Activated effector memory CD4-positive, alpha-beta T cell treated with anti-CD3 and anti-CD28 coated beads, Interleukin-2, amount 50 U/mL, for 16 hours (primary cell): ENCODE measurements at places on chromosomes 1 and 21.

- DNase-seq = no peak
These were observed 1.1 kb downstream of the PLXNA2 start for GRCh38 chr1:208242941-208243526.

- DNase-seq = peak; percentile 65
These were observed 769 bp downstream of the NTPCR start for GRCh38 chr1:232951180-232951579.

DNA sequence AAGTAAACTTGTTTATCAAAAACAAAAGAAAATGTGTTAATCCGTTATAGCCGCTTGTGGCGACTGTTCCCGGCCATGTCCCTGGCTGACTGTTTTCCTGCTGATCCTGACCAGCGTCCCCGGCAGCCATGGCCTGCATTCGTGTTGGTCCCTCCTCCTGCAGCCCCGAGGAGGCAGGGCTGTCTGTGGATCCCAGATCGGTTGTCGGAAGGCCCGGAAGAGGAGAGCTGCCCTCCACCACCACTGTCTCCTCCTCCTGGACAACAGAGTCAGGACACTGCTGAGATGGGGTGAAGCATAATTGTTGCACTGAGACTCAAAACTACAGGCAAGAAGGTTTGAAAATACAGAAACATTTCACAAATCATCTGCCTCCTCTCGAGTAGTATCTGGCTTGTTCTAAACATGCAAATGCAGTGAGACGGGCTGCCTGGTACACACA, 3.6 kb upstream of the MXRA8 start:
- DNase-seq = no peak

DNA sequence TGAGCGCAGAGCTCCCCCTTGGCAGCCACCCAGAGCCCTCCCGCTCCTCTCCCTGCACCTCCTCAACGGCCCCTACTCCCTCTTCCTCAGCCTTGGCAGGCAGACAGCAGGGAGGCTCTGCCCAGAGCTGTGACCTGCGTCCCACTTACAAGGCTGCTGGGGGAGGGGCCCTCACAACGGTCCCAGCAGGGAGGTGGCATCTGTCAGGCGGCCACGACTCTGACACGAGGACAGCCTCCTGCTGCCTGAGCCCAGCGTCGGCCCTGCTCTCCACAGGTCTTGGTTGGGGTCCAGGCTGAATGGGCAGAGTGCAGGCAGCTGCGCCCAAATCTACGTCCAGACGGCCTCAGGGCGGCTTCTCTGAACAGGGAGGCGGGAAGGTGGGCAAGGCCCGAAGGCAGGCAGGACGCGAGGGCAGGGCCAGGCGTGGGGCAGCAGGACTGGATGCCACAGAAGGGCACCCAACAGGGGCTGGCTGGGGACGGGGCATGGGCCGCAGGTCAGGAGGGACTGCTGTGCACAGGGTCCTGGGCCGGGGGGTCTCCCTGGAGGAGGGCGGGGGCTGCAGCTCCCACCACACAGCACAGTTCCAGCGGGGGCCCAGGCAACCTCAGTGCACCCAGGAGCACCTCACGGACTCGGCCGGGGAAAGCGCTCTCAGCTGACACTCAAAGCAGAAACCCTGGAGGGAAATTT, 7.5 kb downstream of the SLC19A1 start:
- peak; percentile 62 for DNase-seq

GRCh38 chr1:67650061-67650460, 34.9 kb upstream of the GADD45A start:
- DNase-seq = no peak

GRCh38 chr1:22978299-22978698, 5.6 kb upstream of the LACTBL1 start:
- DNase-seq = no peak

GRCh38 chr21:32233055-32233546, 45.7 kb downstream of the MIS18A start:
- DNase-seq = no peak

- DNase-seq = no peak
These were observed 325.0 kb upstream of the ESRRG start for GRCh38 chr1:217048104-217048707.

DNA sequence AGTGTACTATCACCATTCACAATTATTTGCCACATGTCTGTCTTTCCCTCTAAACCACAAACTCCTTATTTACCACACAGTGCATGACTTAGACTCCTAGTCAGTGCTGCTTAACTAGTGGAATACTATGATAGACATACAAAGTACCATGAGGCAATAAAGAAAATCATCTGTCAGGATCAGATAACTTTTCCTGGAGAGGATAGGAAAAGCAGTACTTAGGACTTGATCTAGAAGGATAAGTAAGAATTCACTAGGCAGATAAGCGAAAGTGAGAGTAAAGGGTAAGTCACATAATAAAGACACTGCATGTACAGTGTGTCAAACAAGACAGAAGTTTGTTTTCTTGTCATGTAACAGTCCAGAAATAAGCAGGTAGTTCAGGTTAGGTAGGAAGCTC, 21.2 kb upstream of the TSPAN1 start:
- no peak for DNase-seq

GRCh38 chr1:185400052-185400451, 83.0 kb upstream of the IVNS1ABP start:
- DNase-seq = no peak

GRCh38 chr1:51622455-51622913, 5.6 kb downstream of the OSBPL9 start:
- DNase-seq = no peak

DNA sequence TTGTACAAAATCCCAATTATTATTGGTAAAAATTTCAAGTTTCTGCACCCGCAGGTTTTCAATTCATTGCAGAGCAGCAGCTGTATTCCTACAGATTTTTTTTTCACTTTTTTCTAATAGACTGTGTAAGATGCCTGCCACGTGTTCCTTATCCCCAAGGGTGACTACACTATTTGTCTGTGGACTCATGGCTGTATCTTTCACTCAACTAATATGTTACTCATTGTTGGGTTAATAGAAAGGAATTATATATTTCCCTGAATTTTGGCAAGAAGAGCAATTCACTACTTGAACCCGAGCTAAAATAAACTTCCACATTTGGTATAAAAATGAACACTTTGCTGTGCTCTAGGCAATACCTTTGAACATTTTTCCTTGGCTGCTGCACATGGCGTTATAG, 158.7 kb downstream of the NCAM2 start:
- no peak for DNase-seq

DNA sequence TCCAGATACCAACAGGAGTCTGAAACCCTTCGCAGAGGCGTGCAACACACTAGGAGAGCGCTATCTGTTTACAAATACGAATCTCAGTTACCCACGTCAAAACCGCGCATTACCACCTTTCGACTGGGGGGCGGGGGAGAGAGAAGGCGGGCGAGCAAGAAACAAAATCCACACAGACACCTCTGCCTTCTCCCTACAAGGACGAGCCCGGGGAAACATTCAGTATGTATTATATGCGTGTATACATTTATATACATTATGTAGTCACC, 722 bp downstream of the TUT4 start:
- peak; percentile 90 for DNase-seq

GRCh38 chr21:35084869-35085268, 35.8 kb upstream of the RUNX1 start:
- no peak for DNase-seq

- peak; percentile 88 for DNase-seq
These were observed 725 bp downstream of the MTFR1L start for GRCh38 chr1:25820247-25821111.

DNA sequence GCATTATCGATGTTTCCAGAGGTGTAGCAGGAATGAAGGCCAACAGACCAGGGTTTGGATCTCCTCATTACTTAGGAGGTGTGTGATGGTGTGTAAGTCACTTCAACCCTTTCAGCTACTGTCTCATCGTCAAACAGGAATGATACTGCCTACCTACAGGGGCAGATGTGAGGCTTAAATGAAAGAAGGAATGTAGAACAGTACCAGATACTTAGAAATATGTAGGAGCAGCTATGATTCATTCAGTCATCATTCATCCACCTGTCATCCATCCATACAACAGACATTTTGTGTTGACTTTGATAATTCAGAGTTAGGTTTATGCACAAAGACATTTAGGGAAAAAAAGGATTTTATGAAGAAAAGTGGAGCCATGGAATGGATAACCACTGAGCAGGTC, 486.9 kb upstream of the DAB1 start:
- DNase-seq = no peak

DNA sequence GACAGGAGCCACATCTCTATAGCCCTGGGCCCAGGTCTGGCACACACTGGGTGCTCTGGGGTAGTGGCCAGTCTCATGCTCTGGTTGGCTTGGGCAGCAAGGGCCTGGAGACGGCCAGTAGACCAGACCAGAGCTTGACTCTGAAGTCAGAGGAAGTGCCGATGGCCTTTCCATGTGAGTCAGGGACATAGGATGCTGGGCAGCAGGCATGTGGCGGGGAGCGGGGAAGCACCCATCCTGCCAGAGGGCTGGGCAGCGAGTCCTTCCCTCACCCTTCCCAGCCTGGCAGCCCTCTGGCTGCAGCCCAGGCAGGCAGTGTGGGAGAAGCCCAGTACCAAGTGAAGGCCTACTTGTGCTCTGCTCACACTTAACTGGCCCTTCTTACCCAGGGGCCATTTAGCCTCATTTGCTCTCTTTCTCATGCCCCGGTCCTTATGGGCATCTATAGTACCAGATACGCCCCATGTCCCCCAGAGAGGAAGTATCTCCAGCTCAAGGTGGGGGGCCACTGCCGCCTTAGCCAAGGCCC, 3.3 kb downstream of the GPR153 start:
- DNase-seq = no peak

GRCh38 chr1:17207966-17208418, 3.1 kb downstream of the PADI1 start:
- peak; percentile 72 for DNase-seq

DNA sequence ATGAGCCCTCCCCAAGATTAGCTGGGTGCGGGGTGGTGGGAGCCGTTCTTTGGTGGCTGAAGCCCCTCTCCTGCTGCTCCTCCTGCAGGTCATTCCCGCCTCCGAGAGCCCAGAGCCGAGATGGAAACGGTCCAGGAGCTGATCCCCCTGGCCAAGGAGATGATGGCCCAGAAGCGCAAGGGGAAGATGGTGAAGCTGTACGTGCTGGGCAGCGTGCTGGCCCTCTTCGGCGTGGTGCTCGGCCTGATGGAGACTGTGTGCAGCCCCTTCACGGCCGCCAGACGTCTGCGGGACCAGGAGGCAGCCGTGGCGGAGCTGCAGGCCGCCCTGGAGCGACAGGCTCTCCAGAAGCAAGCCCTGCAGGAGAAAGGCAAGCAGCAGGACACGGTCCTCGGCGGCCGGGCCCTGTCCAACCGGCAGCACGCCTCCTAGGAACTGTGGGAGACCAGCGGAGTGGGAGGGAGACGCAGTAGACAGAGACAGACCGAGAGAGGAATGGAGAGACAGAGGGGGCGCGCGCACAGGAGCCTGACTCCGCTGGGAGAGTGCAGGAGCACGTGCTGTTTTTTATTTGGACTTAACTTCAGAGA, 448 bp downstream of the G0S2 start:
- DNase-seq = no peak

- no peak for DNase-seq
These were observed 32.2 kb upstream of the UBE2U start for GRCh38 chr1:64171246-64171645.

GRCh38 chr1:19765623-19766022, 34.1 kb downstream of the TMCO4 start:
- peak; percentile 64 for DNase-seq

- no peak for DNase-seq
These were observed at the start of gene C4BPB for GRCh38 chr1:207088701-207089626. Gene C4BPB (plus strand): TSS chr1:207088860. CDS start chr1:207089532, 672 bp downstream.

- no peak for DNase-seq
These were observed 103.6 kb upstream of the GCLM start for GRCh38 chr1:94012708-94013366.

- peak; percentile 77 for DNase-seq
These were observed at the start of gene F11R for GRCh38 chr1:161020509-161021164. Gene F11R (minus strand): TSS chr1:161021152. CDS start chr1:161021073, 79 bp downstream.

GRCh38 chr1:228309326-228310067, 97.1 kb downstream of the TRIM11 start:
- peak; percentile 55 for DNase-seq

- no peak for DNase-seq
These were observed 31.8 kb downstream of the SLC2A1 start for GRCh38 chr1:42926879-42927242.

GRCh38 chr1:184379111-184379752, 7.6 kb upstream of the C1orf21 start:
- DNase-seq = no peak

- no peak for DNase-seq
These were observed 157.9 kb downstream of the PEX14 start for GRCh38 chr1:10632691-10633090.

DNA sequence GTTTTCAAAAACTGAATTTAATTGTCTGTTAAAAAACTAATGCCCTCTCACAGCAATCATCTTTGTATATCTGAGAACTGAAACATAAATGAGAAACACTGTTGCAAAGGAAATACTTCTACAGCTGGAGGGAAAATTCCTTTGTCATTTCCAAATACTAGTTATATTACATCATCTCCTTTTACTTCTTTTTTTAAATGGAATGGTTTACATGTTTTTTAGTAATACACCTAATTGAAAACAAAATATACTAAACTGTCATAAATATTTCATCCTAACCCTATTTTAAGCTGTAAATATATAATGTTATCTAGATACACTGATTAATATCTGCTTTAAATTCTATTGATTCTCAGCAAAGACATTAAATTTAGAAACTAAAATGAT, 19.1 kb downstream of the CDC42BPA start:
- no peak for DNase-seq

DNA sequence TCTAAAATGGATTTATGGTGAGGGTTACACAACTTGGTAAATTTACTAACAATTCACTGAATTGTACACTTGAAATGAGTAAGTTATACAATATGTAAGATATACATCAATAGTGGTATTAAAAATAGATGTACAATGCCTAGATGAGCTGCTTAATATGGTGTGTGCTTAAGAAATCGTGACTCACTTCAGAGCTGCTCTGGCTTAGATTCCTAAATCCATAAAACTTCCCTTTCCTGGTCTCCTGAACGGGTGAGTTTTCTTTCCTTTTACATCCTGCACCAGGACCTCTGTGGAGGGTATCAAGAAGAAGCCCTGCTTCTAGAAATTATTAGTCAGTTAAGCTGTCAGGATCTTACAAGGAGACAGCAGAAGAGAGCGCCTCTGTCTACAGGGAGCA, 30.4 kb downstream of the H3-3A start:
- DNase-seq = no peak

DNA sequence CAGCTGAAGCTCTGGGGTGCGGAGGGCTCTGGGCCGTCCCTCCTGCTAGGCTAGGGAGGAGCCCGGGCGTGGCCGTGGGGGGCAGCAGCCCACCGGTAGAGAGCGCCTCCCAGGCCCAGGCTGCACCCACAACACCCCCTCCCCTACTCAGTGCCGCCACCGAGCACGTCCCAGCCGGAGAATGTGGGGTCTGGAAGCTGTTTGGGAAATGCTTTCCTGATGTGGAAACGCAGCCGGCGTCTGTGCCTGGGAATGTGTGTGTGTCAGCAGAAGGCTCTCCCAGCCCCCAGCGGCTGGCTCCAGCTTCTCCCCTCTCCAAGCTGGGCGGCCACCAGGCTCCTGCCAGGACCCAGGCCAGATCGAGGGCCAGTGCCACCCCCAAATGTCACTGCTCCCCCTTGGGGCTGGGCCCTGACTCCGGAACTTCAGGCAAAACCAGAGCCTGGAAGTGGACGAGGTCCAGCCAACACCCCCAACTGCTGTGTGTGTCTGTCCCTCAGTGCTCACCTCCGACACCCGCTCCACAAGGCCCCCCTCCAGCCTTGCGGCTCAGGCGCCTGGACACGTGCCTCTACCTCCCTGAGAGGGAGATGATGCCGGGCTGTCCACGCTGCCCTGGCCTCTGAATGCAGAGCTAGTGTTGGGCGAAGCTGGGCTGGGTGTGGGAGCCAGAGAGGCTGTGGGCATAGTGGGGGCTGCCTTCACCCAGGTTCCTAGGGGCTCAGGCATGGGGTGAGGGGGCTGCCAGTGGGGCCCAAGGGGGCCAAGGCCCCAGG, 74.7 kb downstream of the MEGF6 start:
- no peak for DNase-seq

GRCh38 chr1:209023790-209024189, 559.7 kb upstream of the CAMK1G start:
- no peak for DNase-seq
